ENCODE measurements at places on chromosomes 4 and X. TPM values are rescaled to one million over a fixed set of nuclear protein-coding genes. Genes with fewer than 3 reads are reported as not detected.
A peak's percentile ranks its signal among the peaks of the same experiment; 100 is the strongest.

DNA sequence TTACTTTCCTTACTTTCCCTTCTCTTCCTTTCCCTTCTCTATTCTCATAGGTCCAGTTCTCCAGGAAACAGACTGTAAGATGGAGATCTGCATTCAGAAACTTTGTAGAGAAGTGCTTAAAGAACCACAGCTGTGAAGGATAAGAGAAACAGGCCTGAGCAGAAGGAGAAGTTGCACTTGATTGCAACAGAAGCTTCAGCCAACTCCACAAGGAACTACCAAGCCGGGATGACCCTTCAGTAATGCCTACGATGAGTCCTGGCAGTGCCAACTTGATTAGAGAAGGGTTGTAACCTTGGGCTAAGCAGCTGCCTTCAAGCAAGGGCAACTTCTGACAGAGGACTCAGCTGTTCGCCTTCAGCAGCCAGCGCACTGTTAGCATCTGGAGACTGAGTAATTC, 413.3 kb upstream of the RASGEF1B start:
- DNase-seq: no peak

DNA sequence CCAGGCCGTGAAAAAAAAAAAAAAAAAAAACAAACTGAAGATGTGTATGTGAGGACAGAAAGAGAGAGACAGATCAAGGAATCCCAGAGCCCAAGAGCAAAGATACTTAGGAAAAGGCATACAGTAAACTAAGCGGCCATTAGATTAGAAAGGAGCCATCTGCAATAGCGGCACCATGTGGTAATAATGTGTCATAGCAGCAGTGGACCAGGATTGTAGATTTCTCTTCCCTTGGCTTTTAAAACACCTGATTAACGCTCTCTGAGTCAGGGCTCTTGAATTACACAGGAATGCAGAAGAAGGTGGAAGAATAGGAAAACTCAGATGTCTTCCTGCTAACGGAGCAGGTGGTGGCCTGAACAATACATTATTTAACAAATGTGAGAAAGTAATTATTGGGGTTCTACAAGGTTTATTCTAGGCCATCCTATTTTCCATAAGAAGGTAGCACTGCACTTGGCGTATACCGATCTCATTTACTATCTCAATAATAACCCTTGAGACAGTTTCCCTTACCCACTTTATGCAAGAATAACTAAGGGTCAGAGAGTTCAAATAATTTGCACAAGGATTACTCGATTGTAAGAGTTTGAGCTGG, 182.7 kb downstream of the KCNIP4 start:
- peak; percentile 75 for DNase-seq

DNA sequence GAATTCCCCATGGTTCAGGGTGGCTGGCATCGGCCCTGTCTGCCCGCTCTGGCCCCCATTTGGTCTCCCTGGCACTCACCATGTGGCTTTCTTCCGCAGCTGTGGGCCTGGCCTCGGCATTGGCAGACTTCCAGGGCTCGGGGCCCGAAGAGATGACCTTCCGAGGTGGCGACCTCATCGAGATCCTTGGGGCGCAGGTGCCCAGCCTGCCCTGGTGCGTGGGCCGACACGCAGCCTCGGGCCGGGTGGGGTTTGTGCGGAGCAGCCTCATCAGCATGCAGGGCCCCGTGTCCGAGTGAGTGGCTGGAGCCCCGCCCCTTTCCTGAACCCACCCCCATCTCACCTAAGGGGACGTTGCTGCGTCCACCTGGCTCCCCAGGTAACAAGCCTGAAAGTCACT, 20.1 kb downstream of the SH3TC1 start:
- DNase-seq: no peak

GRCh38 chrX:130285710-130286109, 17.0 kb upstream of the ZNF280C start:
- no peak for DNase-seq

MND1 gene
- total RNA-seq: 18.8 TPM

SPINK2 gene
- not detected for total RNA-seq

SPIN2A gene
- total RNA-seq: 0.37 TPM

DNA sequence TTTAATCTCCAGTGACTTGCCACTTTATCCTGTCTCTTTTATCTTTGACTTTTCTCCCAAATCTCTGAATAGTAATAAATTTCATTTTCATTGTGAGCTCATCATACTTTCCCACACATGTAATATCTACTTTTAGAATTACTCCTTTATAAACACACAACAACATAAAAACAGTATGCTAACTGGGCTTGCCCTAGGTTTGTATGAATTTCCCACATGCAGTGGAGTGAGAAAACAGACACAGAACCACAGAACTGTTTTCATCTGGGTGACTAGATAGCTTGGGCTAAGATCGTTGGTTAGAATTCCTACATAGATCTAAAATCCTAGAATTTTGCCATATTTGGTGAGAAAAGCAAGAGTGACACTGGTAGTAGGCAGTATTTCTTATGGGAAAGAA, 409.5 kb downstream of the SPRY1 start:
- DNase-seq: no peak

DNA sequence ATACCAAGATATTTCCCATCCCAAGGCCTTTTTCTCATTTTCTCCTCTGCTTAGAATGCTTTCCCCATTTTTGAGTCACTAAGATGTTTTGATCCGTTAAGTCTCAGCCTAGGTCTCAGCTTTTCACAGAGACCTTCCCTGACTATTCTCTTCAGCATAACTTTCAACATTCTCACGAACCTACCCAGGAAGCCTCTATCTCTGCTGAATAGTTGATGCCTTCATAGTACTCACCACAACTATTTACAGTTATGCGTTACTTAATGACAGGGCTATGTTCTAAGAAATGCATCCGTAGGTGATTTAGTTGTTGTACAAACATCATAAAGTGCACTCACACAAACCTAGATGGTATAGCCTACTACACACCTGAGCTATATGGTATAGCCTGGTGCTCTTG, 64.5 kb downstream of the ARL9 start:
- no peak for DNase-seq

- no peak for DNase-seq
Observed at GRCh38 chr4:67522230-67522629, 23.1 kb downstream of the CENPC start.

DNA sequence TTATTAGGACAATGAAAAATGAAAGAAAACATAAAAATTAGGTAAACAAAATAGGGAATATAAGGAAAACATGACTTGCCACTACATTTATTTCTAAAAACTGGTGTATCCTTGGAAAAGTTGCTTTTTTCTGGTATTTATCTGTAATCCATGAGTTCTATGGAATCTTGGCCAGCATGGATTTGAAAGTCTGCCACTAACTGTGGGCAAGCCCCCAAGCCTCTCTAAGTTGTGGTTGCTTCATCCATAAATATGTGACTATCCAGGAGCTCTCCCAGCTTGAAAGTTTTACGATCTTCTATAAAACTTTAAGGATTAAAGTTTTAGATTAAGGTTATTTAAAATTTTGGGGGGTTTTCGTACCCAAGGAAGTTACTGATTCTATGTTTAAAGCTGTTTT, 21.8 kb downstream of the RPS6KA3 start:
- DNase-seq: no peak

DUSP21 gene
- total RNA-seq: not detected

PRR32 gene
- not detected for total RNA-seq

GRCh38 chr4:187726485-187726884, 269.1 kb upstream of the ZFP42 start:
- no peak for DNase-seq

GYG2 gene
- total RNA-seq: not detected

GRCh38 chr4:51849430-51849829, 6.5 kb downstream of the DCUN1D4 start:
- DNase-seq: no peak

SPP1 gene
- total RNA-seq: 30.6 TPM

DNA sequence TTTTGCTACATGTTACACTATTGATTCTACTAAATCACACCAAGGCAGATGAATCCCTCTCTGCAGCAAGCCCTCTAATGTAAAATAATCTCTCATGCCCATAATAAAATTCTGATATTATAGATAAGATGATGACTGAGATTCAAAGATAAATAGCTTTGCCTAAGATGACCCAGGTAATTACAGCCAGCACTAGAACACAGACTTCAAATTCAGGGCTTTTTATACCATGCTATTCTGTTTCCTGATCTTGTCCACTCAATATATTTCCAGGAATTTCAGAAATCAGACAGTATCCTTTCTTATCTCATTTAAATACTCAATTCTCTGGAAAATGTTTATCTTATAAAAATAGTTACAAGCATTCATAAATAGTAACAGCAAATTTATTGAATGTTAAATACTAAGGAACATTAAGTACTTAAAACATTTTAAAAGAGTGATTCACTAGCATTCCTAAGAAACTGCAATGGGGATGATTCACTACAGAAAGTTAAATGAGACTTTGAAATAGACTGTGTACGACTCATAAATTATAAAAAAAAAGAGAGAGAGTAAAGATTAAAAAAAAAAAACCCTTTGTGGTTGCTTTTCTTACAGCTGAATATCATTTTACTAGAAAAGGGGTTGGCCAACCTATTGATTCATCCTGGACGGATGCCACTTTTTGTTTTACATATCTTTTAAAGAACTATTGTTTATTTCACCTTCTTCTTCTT, 45.8 kb upstream of the IL21 start:
- peak; percentile 95 for DNase-seq

- DNase-seq: peak; percentile 44
Observed at GRCh38 chr4:21134994-21135393, 434.7 kb downstream of the PACRGL start.

VSIG1 gene
- not detected for total RNA-seq

GRCh38 chr4:99847362-99847976, 30.8 kb downstream of the DAPP1 start:
- no peak for DNase-seq

- no peak for DNase-seq
Observed at GRCh38 chr4:176939445-176939844, 146.7 kb upstream of the VEGFC start.

- DNase-seq: peak; percentile 58
Observed at GRCh38 chr4:144732584-144733428, 86.8 kb downstream of the HHIP start.

DNA sequence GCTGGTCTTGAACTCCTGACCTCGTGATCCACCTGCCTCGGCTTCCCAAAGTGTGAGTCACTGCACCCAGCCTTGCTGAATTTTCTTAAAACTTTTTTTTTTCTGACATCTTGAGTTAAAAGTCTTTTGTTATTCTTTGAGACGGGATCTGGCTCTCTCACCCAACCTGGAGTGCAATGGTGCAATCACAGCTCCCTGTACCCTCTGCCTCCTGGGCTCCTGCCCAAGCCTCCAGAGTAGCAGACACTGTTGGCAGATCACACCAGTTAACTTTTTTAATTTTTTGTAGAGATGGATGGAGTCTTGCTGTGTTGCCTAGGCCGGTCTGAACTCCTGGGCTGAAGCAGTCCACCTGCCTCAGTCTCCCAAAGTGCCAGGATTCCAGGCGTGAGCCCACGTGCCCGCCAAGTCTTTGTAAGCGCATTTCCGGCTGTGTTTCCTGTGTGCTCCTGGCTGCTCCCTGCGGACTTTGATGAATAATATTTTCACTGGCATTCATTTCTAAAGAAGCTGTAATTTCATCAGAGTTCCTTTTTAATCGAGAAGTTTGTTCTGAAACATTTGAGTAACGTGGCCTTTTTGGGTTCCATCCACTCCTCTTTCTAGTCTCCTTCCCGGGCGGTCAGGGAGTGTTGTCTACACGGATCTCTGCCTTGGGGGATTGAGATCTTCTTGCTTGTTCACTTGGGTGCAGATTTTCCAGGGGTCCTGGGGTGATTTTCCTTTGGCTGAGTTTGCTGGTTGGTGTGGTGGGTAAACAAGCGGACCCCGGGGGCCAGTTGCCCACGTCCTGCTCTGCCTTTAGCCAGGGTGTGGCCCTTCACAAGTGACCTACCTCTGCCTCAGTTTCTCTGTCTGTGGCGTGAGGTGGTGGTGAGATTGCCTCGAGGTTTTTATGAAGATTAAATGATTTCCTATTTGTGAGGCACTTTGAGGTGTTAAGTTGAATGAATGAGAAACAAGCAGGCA, 44.4 kb downstream of the PCGF3 start:
- DNase-seq: no peak

ZNF157 gene
- not detected for total RNA-seq

PNCK gene
- not detected for total RNA-seq

GRCh38 chr4:10336471-10336870, 120.8 kb downstream of the ZNF518B start:
- DNase-seq: peak; percentile 75
